ENCODE measurements at places on chromosomes 12 and 14.

GRCh38 chr14:52840877-52841276 lies 49.5 kb upstream of the GNPNAT1 start:
- DNase-seq = no peak

- no peak for DNase-seq
Measured at GRCh38 chr12:94717108-94717507, 66.8 kb upstream of the TMCC3 start.

DNA sequence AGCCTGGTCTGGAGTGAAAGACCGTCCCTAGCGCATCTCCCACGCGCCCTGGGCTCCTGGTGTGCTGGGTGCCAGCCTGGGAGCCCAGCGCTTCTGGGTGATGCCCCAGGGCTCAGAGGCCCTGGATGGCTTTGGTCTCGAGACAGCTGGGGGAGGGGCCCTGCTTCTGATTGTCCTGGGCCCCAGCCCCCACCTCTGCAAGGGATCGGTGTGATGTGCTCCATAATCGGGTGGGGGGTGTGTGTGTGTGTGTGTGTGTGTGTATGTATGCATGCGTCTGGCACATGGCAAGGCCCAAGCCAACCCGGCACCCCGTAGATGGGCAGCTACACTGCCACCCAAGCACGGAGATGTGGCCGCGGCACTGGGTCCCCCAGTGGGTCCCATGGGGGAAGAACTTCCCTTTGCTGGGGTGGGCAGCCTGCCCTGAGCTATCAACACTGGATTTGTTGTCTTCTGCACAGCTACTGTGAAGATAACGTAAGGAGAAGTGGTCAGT lies 3.1 kb downstream of the ZBTB42 start:
- DNase-seq = no peak

DNA sequence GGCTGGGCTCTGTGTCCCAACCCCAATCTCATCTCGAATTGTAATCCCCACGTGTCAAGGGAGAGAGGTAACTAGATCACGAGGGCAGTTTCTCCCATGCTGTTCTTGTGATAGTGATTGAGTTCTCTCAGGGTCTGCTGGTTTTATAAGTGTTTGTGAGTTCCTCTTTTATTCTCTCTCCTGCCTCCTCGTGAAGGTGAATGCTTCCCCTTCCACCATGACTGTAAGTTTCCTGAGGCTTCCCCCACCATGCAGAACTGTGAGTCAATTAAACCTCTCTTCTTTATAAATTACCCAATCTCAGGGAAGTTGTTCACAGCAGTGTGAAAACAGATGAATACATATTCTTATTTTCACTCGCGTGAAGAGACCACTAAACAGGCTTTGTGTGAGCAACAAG lies 148.2 kb downstream of the TMEM30B start:
- no peak for DNase-seq

DNA sequence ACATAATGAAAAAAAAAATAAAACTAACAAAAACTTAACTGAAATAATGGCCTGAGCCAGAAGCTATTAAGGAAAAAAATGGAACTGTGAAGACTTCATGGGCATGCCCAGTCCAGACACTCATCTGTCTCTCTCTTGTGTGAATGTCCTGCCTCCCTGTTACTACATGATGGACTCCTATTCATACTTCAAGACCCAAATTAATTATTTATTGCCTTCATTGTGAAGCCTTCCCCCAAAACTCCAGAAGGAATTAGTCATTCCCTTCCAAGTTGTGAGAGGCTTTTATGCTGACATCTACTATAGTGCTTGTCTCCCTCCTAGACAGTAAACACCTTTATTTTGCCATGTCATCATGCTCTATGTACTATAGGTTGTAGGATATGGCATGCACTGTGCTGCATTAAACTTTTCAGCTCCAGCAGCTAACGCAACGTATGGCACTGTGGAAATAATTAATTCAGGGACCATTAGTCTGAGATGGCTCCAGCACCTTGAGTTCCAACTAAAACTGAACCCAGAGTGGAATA lies 25.0 kb upstream of the C12orf42 start:
- DNase-seq = no peak

DNA sequence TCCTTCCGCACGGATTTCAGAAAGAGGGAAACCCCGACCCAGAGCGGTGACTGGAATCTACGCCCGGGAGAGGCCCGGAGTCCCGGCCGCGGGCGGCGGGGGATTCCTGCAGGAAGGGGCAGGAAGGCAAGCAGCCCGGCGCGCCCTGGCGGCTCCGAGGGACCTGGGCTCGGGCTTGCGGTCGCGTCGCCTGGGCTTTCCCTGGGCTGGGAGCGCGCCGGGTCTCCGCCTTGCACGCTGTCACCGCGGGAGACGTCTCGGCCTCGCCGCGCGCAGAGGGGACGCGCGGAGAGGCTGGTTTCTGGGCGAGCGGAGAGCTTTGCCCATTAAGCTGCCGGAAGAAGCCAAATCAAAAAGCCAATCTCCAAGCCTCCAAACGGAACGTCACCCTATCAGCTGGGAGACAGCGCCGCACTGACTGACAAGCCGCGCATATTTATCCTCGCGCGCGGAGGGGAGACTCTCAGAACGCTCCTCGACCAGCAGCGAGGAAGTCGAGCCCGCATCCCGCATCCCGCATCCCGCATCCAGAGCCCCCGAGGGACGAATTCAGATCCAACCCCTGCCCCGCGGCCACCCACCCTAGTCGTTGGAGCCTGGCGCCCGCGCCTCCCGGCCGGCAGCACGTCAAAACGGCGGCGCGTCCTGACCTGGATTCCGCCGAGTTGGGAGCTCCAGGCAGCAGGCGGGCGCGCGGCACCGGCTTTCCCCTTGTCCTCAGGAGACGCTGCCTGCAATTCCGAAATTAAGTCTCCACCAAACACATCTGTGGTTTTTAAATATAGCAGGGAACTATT lies at the start of gene SLC8A3:
TSS of gene SLC8A3 (minus strand) at position 293 of the 797 bp plus-strand sequence. CDS start 20,529 bp downstream, outside the sequence.
- DNase-seq = no peak

GRCh38 chr12:52949413-52950331 lies 754 bp downstream of the KRT18 start:
- DNase-seq = peak; percentile 8

- no peak for DNase-seq
Measured at GRCh38 chr12:71197460-71197859, 39.7 kb upstream of the TSPAN8 start.

DNA sequence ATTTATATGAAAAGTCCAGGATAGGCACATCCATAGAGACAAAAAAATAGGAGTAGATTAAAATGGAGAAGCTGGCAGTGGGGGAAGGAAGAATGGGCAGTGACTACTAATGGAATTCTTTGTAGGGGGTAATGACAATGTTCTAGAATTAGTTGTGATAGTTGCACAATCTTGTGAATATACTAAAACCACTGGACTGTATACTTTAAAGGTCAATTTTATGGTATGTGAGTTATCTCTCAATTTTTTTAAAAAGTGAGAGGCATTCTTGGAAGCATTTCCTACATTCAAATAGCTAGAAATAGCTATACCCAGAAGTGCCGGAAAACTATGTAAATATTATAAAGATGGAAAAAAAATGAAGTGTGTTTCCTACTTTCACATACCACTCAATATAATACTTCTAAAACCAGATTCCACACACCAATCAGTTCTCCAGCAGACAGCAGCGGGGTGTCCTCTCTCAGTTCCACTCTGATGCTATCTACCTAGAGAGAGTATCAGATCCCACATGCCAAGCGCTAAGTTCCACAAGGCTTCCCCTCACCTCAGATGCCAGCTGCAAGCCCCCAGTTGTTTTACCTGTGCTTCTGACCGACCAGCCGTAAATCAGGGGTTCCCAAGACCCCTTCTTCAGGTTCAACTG lies 41.7 kb upstream of the NID2 start:
- no peak for DNase-seq

DNA sequence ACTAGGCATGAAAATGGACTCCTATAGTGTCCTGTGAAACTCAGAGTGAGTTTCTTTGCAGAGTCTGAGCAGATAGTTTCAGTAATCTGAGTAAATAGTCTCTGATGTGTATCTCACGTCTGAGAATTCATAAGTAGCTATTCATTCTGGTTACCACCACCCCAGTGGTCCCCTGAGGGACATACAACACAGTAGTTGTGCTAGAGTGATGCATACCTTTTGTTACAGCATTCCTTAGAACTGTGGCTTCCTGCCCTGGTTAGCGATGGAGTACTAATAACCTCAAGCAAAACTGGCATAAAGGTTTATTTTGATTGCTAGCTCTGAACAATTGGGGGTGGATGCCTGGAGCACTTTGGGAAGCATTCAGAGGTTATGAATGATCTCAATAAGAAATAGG lies 114.7 kb downstream of the DAAM1 start:
- DNase-seq = no peak

GRCh38 chr12:18888047-18888446 lies 150.1 kb downstream of the CAPZA3 start:
- DNase-seq = no peak

DNA sequence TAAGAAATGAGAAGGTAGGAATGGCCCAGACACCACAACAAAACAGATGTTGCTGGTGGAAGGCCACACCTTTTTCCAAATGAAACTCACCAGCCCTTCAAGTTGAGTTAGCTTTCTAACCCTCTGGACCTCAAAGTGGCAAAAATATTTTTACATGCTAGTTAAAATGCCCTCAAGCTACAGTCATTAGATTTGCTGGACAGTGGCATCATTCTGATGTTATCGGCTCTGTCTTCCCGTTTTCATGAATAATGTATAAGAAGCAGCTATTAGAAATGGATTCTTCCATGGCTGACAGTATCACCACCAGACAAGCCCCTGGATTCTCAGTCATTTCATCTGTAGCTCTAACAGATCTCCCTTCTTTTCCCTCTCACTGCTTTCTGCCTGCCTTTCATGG lies 37.1 kb upstream of the PLXNC1 start:
- DNase-seq = no peak

GRCh38 chr12:9632766-9633165 lies 25.1 kb upstream of the KLRB1 start:
- DNase-seq = no peak

DNA sequence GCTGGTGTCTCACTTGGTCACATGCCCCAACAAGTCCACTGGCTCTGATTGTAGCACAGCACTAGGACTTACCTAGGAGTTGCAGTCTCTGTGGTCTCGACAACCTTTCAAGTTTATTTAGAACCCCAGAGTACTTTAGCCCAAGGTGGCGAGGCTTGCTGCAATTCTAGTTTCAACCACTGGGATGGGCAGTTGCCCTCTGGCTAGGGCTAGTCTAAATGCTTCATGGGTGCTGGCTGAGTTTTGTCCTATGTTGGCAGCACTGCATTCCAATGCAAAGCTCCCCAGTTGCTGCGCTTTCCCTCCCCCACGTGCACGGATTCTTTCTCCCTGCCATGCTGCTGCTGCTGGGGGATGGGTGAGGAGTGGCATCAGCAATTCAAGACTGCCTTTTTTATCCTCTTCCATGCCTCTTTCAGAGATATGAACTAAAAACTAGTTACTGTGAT lies 207.9 kb downstream of the SYNE2 start:
- DNase-seq = no peak

DNA sequence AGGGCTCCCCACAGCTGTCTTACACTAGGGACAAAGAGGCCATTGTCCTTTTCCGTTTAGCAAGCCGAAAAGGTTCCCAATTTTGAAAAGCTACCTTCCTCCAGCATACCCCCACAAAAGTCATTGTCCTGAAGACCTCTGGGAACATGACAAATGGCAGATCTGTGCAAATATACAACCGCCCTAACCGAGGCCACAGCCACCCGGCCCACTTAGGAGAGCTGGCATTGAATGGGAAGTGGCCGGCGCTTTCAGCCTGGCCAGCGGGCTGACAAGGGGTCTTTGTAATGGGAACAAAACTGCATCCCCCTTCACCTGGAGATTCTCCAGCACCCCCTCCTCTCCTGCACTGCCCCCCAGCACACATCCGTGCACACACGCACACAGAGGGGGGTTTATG lies 48.1 kb upstream of the VASH1 start:
- no peak for DNase-seq

- no peak for DNase-seq
Measured at GRCh38 chr12:100539202-100539601, 34.3 kb upstream of the GAS2L3 start.

DNA sequence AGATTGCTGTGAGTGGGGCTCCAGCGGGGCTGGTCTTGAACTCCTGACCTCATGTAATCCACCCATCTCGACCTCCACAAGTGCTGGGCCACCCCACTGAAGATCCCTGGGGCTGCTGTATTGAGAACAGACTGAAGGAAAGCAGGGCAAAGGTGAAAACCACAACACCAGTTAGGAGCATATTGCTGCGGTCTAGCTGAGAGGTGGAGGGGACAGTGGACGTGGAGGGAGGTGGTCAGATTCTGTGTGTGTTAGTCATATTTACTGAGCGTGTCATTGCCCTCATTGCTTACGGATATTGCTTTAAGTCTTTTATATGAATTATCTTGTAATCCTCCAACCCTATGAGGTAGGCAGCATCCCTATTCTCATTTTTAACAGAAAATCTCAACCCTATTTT lies 69.0 kb upstream of the OVCH1 start:
- DNase-seq = no peak

GRCh38 chr14:55661029-55661428 lies 81.0 kb downstream of the KTN1 start:
- DNase-seq = no peak

DNA sequence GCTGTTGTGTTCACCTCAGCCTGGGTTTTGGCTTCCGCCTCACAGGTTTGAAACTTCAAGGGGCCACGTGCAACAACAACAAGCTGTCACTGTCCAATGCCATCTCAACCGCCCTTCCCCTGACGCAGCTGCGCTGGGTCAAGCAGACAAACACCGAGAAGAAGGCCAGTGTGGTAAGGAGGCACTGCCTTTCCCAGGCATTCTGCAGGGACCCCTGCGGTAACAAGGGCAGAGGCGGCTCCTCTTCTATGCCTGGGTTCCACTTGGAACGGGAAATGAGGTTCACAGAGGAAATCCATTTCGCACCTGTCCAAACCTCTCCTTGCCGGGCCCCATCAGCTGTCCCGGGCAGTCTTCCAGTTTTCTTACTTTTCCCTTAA lies 36.8 kb downstream of the HSP90AA1 start:
- no peak for DNase-seq

- no peak for DNase-seq
Measured at GRCh38 chr14:91346838-91347173, 70.8 kb downstream of the CCDC88C start.

DNA sequence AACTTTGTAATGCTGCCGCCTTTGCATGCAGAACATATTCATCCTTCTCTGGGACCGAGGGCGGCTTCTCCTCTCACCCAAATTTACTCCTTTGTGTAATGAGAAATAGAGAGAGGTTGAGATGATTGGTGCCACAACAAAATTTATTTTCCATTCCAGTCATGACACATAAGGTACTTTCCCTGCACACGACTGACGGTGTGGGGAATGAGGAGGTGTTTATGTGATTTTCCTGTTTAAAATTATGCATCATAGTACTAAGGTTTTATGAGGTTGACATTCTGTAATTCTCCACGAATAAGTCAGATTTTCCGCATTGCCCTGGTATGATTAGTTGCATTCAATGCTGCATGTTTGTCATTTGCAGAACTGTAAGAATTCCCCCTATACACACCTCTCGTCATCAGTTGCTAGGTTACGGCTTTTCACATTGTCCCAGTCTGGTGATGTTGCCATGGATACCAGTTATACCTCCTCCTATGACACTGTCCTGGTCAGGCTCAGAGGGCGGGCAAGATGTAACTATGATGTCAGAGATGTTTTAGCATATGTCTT lies 23.1 kb downstream of the BICDL1 start:
- peak; percentile 6 for DNase-seq

- DNase-seq = no peak
Measured at GRCh38 chr12:19683178-19683927, 244.1 kb downstream of the AEBP2 start.

GRCh38 chr12:93177208-93178153 lies 200.2 kb upstream of the NUDT4 start:
- no peak for DNase-seq

All from NCI-H1436 (cell line).